ENCODE measurements at places on chromosomes 2 and 18.

GRCh38 chr2:47339745-47340541 lies 63.0 kb upstream of the MSH2 start:
- DNase-seq, result no peak

GRCh38 chr2:233242231-233242927 lies 9.1 kb upstream of the ATG16L1 start:
- no peak for DNase-seq

DNA sequence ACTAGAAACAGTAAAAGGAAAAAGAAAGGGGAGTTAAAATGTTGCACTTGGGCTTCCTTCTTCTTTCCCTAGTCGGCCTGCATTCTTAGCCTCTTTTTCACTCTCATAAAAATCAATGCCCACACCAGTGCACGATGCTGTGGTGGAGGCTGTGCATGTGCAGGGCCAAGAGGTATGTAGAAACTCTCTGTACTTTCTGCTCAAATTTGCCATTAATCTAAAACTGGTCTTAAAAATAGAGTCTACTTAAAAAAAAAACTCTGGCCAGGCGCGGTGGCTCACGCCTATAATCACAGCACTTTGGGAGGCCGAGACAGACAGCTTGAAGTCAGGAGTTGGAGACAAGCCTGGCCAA lies 11.1 kb downstream of the TRAPPC8 start:
- DNase-seq, result no peak

GRCh38 chr2:220219371-220219770 lies 591.9 kb downstream of the SLC4A3 start:
- DNase-seq, result no peak

DNA sequence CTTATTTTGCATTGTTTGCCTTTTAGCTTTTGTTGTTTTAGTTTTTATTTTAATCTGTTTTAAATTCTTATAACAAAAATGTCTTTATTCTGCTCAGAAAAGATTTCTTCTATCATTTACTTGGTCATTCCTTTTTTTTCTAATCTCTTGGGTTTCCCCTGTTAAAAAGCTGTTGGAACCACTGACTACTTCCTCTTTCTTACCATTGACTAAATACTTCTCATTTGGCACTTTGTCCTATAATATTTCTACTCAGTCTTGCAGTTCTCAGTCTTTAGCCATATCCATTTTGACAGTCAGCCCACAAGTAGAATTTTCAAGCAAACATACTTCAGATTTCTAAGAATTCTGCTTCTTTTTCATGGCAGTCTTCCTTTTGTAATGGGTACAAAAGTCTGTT lies 567.2 kb downstream of the SATB2 start:
- no peak for DNase-seq

GRCh38 chr18:13442451-13442850 lies 223.9 kb downstream of the LDLRAD4 start:
- no peak for DNase-seq

GRCh38 chr18:42758852-42759251 lies 356.6 kb downstream of the RIT2 start:
- no peak for DNase-seq

DNA sequence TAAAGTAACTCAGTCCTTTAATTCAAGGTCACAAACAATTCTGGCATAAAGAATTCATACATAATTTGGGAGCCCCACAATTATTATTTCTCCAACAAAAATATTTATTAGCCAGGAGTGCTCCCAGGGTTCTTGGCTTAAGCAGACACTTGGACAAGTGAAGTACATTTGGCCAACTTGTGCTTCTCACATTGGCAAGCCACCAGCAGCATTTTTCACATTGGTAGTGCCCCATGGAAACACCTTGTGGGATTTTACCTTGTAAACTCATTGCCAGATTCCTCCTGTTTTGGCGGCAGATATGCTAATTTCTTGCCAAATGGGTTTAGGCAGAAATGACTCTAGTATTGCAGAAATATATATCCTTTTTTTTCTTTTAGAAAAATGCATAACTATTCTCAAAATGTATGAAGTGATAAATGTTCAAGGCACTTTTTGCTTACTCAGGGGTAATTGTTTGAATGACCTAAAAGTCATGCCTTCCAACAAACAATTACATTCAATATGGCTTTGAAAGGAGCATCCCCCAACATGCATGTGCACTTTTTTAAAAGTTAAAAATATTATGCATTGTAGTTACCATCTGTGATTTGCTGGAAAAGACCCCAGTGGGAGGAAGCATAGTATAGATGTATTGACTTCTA lies 113.5 kb downstream of the CSRNP3 start:
- DNase-seq, result no peak

DNA sequence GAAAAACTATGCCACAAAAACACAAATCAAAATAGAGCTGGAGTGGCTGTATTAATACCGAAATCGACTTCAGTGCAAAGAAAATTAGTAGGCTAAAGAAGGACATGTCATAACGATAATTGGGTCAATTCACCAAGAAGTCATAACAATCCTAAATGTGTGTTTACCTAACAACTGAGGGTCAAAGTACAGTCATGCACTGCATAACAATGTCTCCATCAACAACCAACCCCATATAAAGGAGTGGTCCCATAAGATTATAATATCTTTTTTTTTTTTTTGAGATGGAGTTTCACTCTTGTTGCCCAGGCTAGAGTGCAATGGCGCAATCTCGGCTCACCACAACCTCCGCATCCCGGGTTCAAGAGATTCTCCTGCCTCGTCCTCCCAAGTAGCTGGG lies 87.5 kb downstream of the NAB1 start:
- no peak for DNase-seq

DNA sequence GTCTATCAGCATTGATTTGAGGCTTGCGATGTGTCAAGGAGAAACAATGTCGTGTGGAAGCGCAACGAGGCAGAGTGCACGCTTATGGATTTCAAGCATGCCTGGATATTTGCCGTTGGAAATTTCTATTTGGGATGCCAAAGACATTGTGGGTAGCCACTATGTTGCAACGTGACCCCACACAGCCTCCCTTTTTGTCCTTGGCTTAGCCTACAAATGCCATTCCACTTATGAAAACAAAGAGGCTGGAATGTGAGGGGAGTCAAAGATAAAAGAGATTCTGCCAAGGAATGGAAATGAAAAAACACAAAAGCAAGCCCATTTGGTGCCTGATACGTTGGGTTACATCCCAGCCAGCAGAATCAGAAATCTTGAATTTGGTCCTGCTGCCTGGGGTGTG lies 721.2 kb downstream of the GALR1 start:
- no peak for DNase-seq

DNA sequence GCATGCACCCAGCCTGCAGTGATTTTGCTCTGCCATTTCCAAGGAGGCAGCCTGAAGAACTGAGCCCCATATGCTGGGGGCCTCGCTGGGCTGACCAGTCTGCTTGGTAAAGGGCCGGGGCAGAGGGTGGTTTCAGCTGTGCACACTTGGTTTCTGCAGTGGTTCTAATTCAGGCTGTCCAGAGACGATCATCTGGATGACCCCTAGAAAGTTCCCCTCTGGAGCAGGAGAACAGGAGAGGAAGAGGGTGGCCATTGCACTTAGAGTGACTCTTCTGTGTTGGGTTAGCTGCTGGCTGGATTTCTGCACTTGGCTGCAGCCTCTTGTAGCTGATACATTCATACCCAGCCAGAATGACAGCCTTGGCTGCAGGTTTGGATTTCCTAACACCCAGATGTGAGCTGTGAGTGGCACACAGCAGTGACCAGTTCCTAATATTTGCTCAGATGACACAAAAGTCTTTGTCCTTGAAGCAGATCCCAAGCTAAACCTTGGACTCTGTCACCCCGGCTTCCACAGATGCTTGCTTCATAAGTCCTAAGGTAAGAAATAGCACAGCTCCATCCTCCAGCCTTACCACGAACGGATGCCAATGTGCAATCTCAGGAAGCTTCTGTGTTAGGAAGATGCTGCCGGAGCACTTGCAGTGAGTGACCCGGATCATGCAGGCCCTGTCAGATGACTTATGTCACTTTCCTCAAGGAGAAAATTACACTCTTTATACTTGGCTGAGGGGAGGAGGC lies 105.6 kb downstream of the HNRNPLL start:
- DNase-seq, result no peak

- DNase-seq, result no peak
These were observed 33.0 kb downstream of the CMPK2 start for GRCh38 chr2:6832596-6833299.

DNA sequence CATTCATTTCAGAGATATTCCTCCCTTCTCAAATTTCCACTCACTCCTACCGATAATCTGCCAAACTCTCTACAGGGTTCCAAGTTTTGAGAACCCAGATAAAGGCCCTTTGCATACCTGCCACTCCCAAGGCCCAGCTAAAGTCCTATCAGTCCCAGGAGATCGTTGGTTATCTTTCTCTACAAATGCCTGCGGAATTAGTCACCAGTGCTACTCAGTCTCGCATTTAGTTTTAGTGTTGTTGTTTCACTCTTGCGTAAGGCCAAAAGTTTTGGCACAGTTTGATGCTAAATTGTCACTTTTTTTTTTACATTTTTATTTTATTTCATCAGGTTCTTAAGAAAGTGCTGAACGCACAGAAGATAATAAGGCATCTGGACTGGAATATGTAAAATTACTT lies 29.2 kb upstream of the SETBP1 start:
- DNase-seq, result no peak

- DNase-seq, result no peak
These were observed 35.0 kb downstream of the TSN start for GRCh38 chr2:121790276-121790956.

DNA sequence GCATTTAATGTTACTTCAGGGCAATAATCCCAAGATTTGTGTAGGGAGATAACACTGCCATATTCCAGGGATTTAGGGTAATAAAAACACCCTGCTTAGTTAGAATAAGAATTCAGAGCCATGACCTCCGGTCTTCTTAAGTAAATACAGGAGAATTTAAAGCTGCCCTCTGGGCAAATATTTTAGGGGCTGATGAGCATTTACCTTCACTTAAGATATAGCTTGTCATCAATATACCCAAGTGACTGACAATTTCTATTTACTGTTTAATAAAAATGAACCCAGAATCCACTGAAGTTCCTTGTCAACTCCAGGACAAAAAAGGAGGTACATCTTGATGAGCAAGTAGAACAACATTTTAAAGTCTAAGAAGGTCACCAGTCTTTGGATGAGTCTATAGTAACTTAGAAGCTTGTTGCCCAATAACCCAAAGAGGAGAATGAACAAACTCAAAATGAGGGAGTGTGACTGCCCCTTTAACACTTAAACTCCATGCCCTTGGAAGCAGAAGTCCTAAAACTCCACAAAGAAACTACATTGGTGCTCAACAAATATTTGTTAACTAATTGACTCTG lies 24.3 kb upstream of the IKZF2 start:
- DNase-seq, result no peak

GRCh38 chr2:236711440-236711839 lies 141.8 kb downstream of the ACKR3 start:
- DNase-seq, result no peak

DNA sequence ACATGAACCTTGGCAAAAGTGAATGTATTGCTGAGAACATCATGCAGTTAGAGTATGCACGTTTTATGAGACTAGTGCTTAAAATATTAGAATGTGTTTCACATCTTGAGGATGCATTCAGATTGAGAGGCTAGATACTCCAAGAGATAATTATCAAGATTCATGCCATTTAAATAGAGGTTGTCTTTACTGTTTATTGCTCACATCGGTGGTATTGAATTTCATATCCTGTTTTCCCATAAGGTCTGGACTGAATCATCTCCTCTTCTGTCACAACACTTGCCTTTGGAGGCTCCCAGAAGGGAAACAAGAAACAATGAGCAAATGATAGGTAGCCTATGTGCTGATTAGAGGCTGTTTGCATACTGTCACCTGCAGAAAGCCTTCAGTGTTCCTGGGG lies 83.8 kb downstream of the CLHC1 start:
- DNase-seq, result no peak

GRCh38 chr2:66170744-66171330 lies 264.1 kb upstream of the MEIS1 start:
- no peak for DNase-seq

DNA sequence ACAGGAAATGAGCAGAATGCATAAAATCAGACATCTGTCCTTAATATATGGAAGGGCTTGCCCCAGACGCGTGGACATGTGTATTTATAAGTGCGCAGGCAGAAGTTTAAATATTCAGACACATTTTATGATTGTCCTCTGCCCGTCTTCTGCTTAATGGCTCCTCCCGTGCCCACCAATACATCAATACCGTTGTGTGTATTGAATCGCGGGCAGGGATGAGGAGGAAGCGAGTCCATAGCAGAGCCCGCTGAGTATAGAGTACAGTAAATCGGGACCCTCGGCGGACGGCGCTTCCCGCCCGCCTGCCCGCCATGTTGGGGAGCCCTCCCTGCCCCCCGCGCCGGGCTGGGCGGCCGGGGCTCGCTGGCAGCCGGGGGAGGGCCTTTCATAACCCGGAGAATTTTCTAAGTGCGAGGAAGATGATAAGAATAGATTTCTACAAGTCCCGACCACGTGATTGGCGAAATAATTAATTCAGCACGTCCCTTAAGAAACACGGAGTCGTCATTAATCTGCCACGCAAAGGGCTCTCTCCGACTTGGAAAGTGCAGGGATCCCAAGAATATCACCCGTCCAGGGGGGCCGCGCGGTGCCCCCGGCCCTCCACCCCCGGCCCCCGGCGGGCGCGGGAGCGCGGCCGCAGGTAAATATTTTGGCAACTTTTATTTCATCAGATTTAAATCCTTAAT lies at the start of gene HOXD3:
HOXD3 (plus strand) TSS at position 501 of the 692 bp plus-strand sequence. CDS start 11,808 bp downstream, outside the sequence.
- DNase-seq, result no peak

- DNase-seq, result no peak
These were observed 44.9 kb downstream of the LMAN2L start for GRCh38 chr2:96694816-96695455.

GRCh38 chr2:158782136-158782535 lies 13.0 kb upstream of the DAPL1 start:
- no peak for DNase-seq

GRCh38 chr2:121489284-121489683 lies 41.4 kb upstream of the RNU4ATAC start:
- no peak for DNase-seq

- no peak for DNase-seq
These were observed 27.3 kb downstream of the PREPL start for GRCh38 chr2:44333994-44334393.

All from caudate nucleus (tissue), 63 donors.